ENCODE measurements at places on chromosomes 11 and 22.

DNA sequence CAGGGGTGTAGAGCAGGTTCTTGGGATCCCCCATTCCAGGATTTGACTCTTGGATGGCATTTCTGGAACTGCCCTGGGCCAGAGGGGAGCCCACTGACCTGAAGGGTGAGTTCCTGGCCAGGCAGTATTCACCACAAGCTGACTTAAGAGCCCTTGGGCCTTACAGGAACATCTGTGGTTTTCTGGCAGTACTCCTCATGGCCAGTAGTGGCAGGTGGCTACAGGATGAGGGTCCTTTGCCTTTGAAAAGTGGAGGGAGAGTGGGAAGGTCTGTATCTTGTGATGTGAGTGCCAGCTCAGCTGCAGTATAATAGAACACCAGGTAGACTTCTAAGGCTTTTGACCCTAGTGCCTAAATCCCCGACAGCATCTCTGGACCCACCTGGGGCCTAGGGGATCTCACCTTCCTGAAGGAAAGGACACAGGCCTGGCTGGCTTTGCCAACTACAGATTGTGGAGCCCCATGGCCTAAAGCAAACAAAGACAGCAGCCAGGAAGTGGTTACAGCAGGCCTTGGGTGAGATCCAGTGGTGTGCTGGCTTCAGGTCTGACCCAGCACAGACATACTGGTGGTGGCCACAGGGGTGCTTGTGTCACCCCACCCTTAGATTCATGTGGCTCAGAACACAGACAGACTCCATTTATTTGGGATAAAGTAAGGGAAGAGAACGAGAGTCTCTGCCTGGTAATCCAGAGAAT is 9.0 kb downstream of the OR51S1 start:
- DNase-seq: no peak

- no peak for DNase-seq
These were observed 79.0 kb downstream of the ZNF280B start for GRCh38 chr22:22429369-22430108.

DNA sequence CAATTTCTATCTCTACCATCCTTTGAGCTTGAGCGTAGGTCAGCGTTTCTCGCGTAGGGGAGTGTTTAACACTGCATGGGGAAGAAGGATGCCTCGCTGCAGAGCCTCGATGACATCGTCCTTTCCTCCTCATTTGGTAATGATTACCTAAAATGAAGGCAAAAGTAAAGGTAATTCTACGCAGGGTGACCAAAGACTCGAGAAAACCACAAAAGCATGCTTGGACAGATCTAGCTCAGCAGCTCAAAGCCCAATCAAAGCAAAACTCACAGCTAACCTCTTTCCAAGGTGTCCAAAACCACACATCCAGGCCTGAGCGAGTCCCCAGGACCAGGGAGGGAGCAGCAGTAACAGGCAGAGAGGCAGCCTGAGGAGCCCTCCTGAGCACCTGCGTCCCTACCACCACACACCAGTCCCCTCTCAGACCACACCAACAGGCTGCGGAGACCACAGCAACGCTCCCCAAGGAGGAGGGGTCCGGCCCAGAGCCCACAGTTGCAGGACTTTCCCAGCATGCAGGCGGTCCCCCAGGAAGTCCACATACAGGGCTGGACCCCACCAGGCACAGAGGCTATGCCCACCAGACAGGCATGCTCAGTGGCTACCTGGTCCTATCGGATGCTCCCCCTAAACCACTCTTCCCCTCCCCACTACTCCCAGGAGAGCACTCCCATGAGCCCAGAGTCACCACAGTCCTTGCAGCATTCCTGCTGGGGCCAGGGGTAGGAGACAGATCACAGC is 3.3 kb downstream of the BRD1 start:
- DNase-seq: no peak

DNA sequence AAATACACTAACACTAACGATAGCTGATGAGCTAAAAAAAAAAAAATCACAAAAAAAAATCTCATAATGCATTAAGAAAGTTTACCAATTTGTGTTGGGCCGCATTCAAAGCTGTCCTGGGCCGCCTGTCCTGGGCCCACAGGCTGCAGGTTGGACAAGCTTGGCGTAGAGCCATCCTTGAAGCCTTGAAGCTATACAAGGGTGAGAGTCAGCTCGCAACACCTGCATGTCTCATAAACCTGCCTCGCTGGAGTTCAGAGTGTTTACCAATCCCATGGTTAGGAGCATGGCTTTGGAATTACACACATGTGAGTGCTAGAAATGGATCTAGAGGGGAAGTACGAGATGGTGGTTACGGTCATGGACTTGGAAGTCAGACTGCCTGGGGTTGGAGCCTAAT is 453.7 kb downstream of the INSC start:
- DNase-seq: no peak

- no peak for DNase-seq
These were observed 134.8 kb downstream of the TBC1D22A start for GRCh38 chr22:46897246-46897623.

DNA sequence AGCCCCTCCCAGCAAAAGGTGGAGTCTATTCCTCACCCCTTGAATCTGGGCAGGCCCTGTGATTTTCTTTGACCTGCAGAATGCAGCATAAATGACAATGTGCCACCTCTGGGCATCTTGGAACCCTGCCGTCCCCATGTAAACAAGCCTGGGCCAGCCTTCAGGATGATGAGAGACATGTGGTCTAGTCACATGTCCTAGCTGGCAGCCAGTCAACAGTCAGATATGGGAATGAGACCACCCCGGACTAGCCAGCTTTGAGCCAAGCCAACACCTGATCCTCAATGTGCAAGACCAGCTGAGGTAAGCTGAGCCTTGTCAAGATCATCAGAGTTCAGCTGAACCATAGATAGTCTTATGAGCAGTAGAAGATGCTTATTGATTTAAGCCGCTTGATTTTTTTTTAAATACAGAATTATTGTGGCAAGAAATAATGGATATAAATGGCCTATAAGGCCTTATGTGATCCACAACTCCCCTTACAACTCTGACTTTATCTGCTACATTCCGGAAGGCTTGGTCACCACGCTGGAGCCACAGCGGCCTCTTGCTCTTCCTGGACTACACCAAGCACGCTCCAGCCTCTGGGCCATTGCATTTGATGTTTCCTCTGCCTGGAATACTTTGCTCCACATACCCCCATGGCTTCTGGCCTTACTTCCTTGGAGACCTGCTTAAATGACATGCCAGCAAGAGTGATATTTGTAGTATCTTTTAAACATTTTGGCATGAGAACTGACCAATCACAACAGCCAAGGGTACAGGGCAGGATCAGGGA is 225.9 kb upstream of the SESN3 start:
- no peak for DNase-seq

GRCh38 chr11:76152741-76153570 is 53.3 kb downstream of the WNT11 start:
- peak; percentile 26 for DNase-seq

Data from right forelimb (tissue), 1 donor.